ENCODE measurements at places on chromosomes 6 and 20.
A peak's percentile ranks its signal among the peaks of the same experiment; 100 is the strongest.

GRCh38 chr6:151436802-151437201 is 15.1 kb downstream of the RMND1 start:
- DNase-seq: no peak

DNA sequence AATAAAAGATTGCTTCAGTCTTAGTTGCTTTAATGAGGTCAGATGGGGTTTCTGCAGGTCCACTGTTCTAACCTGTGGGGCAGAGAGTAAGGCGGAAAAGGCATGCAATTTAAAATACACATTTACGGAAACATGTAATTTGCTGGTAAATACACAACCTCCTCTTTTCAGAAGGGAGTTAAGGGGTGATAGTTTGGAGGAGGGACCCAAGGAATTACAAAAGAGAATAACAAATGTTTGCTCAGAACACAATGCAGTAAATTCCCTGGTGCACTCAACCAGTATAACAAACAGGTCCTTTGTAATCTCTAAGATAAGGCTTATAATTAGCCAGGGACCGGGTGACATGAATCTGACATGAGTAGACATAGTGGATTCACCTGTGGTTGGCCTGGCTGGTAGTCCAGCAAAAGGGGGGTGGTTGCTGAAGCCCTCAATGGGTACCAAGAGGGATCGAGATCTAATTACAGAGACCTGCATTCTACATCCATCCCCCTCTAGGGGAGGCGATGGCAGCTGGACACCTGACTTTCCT is 295.1 kb downstream of the PHACTR1 start:
- peak; percentile 98 for DNase-seq

GRCh38 chr6:98241630-98242029 is 592.7 kb upstream of the POU3F2 start:
- no peak for DNase-seq

- no peak for DNase-seq
Observed at GRCh38 chr20:10321138-10321717, 102.6 kb downstream of the SNAP25 start.

DNA sequence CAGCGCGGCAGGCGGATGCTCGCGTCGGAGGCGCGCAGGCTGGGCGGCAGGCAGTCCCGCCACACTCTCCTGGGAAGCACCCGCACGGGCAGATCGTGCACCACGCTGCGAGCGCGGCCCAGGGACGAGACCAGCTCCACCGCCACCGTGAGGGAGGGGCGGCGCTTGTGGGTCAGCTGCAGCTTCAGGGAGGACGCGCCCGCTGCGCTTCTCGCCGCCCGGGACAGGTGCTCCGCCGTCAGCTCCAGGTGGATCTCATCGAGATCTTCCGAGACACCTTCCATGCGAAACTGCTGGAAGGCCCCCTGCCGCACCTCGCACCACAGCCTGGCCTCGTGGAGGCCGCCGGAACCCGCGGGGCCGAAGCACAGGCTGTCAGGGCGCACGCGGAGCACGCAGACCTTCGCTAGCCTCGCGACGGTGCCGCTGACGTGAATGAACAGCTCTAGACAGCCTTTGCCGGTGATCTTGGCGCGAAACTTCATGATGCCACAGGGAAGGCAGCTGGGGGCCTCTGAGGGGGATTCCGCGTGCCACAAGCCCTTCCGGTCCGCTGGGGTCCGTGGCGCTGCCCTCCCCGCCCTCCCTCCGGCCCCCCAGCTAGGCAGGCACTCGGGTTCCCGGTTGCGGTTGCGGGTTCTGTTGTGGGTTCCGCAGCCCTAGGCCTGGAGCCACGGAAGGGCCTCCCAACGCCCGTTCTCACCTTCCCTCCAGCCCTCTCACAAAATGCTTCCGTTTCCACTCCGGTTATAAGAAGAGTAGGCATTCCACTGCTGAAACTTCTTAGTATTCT is at the start of gene HUS1B:
Gene HUS1B (minus strand): TSS at position 641 of the 793 bp plus-strand sequence. CDS start 156 bp downstream, at position 485.
- no peak for DNase-seq

DNA sequence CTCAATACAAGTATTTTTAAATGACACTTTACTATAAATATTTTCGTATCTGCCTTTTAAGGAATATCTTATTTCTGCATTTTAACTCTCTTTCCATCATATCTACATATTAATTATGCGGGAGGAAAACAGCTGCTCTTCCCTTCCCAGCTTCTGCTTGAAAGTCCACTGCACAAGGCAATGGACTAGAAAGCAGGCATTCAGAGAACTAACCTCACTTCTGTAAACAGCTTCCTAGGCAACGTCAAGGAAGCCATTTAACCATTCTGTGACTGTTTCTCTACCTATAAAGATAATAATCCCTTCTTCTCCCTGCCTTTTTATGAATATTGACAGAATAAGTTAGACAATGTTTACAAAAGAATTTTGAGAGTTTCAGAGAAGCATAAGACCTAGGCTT is 319.4 kb downstream of the BTBD9 start:
- peak; percentile 61 for DNase-seq

GRCh38 chr20:13426870-13427269 is 205.8 kb downstream of the ISM1 start:
- DNase-seq: no peak

- no peak for DNase-seq
Observed at GRCh38 chr6:168139121-168139520, 60.1 kb upstream of the FRMD1 start.

DNA sequence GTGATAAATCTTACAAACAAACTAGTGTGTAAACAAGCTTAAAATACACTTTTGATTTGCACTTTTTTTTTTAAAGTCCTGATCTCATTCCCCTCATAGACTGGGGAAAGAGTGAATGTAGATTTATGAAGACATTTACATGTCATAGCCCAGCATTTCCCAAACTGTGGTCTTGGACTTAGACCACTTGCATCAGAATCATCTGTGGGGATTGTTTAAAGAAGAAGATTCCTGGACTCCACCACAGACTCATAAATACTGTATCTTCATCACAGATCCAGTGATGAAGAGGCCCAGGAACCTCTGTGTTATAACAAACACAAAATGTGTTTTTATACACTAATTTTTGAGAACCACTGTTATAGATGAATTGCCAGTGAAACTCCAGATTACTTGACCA is 99.5 kb downstream of the KCNQ5 start:
- no peak for DNase-seq

GRCh38 chr20:62284448-62284847 is 18.3 kb upstream of the ADRM1 start:
- DNase-seq: no peak

DNA sequence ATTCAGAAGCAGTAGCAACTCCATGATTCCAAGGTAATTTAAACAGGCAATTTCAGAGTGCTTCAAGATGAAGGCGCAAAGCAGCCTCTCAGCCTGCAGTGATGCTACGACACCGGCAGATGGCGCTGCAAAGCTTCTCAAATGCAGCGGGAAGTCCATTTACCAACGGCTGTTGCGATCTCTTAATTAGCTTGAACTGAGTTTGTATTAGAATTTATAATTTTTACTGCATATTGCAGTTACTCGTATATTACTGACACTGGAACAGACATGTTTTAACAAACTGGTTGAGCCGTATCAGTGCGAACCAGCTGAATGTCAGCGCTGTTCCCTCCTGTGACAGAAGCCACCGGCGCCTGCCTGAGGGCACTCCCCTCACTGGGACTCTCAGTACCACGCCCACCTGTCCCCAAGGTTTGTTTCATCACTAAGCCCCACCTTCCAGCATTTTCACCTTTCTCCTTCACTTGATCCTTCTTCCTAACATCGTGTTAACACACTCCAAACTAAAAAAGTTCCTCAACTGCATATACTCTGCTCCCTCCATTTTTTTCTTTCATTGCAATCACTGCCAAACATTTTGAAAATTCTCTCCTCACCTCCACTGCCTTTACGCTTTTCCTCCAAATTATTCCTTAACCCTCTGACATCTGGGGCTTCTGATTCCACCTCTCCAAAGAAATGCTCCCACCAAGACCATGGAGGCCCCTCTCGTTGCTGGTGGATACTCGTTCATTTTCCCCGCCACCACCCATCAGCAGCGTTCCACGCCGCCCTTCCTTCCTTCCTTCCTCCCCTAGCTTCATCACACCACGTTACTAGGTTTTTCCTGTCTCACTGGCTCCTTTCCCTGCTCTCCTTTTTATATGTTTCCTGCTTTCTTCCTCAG is 14.5 kb downstream of the GNL1 start:
- peak; percentile 65 for DNase-seq

GRCh38 chr20:2460752-2461424 is 9.7 kb downstream of the SNRPB start:
- no peak for DNase-seq

DNA sequence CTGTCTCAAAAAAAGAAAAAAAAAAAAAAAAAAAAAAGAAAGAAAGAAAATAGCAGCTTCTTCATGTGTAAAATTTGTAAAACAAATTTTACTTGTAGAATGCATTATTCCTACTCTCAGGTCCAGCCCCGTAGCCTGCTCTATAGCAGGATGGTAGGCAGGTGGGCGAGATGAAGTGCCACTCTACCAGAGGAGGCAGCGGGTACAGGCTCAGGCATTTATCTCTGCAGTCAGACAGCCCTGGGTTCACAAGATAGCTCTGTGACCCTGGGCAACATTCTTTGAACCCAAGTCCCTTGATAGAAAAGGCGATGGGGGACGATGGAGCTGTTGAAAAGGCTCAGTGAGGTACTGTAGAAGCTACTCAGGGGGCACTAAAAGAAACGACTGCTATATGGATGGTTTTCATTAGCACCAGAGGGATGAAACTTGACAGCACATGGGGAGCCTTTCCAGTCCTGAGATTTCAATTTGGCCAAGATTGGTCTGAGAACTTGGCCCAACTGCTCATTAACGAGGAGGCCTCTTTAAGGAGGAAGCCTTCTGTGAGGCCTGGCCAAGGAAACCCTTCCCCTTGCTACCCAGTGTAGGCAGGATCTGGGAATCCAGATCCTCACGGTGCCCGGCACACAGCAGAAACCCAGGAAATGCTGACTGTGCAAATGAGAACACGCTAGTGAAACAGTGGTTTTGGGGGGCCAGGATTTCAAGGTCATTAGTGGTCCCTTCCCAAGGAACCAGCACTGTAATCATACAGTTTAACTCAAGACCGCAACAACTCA is 63.1 kb downstream of the MYH7B start:
- DNase-seq: no peak

DNA sequence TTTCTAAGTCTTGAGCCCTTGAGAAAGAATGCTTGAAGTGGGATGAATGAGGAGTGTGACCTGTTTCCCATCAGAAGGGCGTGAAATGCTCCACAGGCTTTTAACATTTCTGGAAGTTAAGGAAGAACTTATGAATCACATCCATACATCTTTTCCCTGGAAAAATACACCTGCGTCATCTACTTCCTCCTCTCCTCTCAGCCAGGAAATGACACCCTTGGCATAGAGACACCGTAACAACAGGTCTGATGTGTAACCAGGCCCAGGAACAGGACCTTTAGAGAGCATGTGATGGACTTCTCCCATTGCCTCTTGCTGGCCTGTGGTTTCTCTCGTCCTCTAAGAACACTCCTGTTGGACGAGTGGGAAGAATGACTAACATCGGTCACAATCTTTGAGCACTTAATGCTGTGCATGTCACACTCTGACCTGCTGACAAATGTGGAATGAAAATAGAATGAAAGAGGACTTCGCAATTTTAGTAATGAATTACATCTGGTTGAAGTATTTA is 28.5 kb upstream of the CITED2 start:
- no peak for DNase-seq

DNA sequence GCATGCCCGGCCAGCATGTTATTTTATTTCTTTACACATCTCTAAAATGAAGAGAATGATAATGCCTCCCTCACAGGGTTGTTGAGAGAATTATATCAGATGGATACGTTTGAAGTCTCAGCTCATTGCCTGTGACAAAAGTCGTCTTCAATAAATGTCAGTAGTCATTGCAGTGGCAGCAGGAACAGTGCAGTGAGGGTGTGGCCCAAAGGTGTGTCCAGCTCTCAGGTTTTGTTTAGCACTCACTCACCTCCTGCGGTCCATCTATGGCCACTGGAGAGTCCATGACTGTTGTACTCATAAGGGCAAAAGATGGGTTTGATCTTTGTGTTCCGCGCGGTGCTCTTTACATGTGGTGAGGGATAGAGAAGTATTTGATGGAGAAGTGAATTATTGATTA is 77.2 kb upstream of the TIAM2 start:
- no peak for DNase-seq

GRCh38 chr20:1306316-1307135 is 22.4 kb downstream of the SDCBP2 start:
- no peak for DNase-seq

DNA sequence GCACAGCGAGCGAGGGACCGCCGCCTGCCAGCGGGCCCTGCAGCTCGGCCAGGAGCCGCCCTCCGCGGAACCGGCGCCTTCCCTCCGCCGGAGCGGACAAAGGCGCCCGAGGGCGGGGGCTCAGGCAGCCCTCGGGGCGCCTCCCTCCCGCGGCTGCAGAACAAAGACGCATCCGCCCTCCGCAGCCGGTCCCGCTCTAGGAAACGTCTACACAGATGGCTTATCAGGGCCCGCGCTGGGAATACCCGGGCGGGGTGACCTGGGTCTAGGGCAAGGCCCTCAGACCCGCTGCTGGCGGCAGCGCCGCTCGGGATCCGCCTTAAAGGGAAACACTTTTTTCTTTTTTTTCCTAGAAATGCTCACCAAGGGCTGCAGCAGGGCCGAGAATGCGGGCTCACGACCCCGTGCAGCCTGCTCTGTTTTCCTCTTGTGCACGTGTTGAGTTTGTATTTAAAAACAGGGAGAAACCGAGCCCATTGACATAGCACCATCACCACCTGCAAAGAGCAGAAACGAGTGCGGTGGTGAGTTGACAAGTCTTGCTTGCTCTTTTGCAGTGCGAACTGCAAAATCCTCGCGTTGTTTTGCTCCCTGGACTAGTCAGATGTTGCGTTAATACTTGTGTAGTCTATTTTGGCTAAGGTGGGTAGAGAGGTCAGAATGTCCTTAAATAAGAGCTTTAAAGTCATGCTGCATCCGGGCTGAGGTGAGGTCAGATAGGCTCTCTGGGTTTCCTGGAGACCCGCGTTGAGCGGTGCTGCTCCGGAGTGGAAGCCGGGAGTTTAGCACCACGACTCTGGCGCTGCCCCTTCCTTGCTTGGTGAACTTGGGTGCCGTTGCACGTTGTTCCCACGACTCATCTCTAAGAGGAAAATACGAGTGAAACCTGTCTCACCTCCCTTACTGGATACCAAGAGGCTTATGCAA is 1.1 kb upstream of the RPS6KA2 start:
- DNase-seq: peak; percentile 96

DNA sequence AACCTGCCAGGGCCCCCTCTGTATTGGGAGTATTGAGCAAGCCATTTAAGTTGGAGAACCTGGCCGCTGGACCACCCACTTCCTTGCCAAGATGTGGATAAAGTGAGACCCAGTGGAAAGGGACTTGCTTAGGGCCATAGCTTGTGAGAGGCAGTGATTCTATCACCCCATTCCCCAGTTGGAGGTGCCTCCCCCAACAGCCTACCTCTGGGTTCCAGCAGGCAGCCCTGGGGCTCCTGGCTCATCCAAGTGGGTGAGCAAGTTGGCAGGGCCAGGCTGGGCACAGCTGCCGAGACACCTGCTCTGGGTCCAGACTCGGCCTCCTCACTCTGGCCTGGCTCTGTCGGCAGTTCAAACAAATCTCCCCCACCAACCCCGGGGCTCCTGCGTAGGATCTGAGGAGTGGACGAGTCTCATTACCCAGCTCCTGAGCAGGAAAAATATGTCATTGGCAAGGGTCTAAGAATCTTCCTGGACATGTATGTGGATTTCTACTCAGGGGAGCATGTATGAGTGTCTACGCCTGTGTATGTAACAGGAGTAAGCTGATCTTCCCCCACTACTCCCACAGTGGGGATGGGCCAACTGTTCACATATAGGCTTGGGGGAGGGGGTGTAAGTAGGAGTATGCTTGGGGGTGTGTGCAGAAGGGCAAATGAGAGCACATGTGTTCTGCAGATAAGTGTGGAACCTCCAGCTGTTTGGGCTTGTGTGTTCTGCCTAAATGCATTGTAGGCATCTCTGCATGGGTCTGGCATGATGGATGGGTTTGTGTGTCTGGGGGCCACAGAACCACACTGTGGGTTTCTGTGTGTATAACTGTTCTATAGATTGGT is 1.9 kb downstream of the ID1 start:
- peak; percentile 79 for DNase-seq

Measured in NCI-H146 (cell line).